ENCODE measurements at places on chromosomes 3 and 15.
A peak's percentile ranks its signal among the peaks of the same experiment; 100 is the strongest.

- peak; percentile 26 for DNase-seq
These were observed 485 bp downstream of the CELF6 start for GRCh38 chr15:72319360-72319984.

- no peak for DNase-seq
These were observed 31.8 kb downstream of the PCOLCE2 start for GRCh38 chr3:142857056-142857455.

DNA sequence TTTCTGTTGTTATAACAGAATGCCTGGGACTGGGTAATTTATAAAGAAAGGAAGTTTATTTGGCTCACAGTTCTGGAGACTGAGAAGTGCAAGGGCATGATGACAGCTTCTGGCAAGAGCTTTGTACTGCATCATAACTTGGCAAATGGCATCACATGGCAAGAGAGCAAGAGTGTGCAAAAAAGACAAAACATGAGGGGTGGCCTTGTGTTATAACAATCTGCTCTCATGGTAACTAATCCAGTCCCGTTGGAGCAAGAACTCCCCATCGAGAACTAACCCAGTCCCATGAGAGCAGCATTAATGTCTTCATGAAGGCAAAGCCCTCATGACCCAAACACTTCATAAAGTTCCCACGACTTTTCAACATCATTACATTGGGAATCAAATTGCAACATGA, 23.2 kb downstream of the SCN11A start:
- no peak for DNase-seq

DNA sequence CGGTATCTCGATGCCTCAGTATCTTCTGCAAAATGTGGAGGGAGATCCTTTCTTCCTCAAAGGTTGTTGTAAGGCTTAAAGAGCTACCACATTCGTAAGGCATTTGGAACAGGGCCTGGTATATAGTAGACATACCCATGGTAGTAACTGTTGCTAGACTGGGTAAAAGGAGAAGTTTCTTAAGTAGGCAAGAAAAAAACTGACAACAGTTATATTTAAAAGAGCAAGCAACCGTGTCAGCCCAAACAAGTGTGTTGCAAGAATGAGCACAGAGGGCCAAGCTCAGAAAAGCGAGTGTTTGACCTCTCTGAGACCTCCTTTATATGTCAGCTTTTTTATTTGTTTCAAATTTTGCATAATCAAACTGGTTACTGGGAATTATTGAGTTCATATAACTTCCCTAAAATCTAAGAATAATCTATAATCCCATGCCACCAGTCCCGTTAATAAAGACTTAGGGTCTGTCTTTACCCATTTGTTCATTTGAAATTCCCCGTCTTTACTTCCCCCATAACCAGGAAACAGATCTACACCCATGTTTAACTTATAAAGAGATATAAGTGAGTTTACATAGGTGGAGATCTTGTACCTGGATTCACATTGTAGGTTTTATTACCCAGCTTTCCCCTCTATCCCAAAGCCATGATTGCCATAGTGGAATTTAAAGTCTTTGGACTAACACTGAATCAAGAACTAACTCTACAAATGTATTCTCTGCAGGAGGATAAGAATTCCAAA, 7.3 kb downstream of the B3GNT5 start:
- DNase-seq = no peak

DNA sequence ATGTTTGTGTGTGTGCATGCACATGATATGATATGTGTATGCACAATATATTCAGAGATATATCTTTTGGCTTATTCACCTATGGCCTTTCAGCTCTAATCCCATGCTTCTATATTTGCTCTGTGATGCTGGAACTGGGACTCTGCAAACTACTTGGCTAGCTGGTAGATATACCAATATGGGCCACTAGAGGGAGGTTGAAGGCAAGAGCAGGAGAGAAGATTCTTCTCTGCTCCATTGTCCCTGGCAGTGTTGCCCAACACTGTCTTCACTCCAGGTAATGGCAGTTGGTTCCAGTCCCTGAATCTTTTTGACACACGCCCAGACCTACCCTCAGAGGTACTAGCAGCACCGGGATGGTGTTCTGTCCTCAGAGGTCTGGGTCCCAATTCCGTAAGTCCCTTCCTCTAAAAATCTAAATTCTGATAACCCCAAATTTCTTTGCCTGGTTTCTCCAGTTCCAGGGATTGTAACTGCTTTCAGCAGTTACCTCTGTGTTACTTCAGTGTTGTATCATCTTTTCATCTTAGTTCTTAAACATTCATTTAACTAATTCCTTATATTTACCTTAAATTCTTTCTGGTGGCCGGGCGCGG, 44.7 kb downstream of the GTPBP8 start:
- DNase-seq = peak; percentile 23

GRCh38 chr15:71713191-71713809, 97.1 kb upstream of the NR2E3 start:
- DNase-seq = no peak

GRCh38 chr3:171614318-171614921, 154.2 kb upstream of the TNIK start:
- DNase-seq = peak; percentile 10

- DNase-seq = no peak
These were observed 723.5 kb upstream of the SGO1 start for GRCh38 chr3:20909511-20909910.

DNA sequence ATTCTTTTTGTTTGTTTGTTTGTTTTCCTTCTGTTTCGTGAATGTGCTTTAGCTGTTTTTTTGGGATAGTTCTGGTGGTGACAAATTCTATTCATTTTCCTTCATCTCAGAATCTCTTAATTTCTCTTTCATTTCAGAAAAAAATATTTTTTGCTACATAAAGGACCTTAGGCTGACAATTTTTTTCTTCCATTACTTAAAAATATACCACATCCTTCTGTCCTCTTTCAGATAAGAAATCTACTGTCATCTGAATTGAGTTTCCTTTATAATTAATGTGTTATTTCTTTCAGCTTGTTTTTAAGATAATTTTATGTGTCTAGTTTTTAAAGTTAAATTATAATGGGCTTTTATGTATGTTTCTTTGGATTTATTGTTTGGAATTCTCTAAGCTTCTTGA, 47.6 kb downstream of the IL16 start:
- DNase-seq = no peak

- no peak for DNase-seq
These were observed 96.2 kb downstream of the CORO2B start for GRCh38 chr15:68674975-68675374.

DNA sequence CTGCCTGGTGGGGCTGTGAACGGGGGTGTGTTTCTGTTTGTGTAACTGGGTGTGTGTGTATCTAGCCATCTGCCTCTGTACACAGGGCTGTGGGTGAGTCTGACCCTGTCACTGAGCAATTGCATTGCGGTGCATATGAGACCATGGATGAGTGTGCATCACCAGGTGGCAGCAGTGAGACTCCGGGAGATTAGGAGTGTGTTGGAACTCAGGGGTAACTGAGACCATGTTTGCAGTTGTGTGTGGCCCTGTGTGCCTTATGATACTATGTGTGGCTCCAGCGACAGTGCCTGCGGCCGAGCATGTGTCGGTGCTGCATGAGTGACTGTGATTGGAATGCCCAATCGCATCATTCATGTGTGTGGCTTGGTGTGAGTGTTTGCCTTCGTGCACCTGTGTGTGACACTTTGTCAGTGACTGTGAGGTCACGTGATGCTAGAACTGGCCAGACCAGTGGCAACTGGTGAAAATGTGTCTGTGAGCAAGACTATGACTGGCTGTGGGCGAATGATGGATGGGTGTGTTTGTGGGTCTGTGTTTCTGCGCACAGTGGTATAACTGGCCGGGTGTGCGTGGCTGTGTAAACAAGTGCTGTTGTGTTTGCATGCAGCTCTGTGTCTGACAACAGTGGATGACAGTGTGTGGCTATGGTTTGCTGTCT, 14.0 kb downstream of the VILL start:
- DNase-seq = peak; percentile 42

DNA sequence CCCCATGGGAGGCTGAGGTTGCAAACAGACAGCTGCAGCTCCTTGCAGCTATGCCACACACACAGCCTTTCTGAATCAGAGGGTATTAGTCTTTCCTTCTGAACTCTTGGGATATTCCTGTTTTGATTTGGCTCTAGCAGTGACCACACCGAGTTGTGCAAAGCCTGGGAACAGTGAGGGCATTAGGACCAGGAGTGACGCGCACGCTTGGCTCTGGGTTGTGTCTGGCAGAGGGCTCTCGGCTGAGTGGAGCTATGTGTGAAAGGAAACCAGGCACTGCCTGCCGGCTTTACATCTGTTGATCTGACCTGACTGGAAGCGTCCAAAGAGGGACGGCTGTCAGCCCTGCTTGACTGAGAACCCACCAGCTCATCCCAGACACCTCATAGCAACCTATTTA, at the start of gene GALNT15:
TSS of gene GALNT15 (plus strand) at position 292 of the 400 bp plus-strand sequence. CDS start 472 bp downstream, outside the sequence.
- no peak for DNase-seq

GRCh38 chr15:40930430-40931299, 1.5 kb downstream of the DLL4 start:
- DNase-seq = no peak

- no peak for DNase-seq
These were observed 35.8 kb upstream of the THRB start for GRCh38 chr3:24530471-24530870.

DNA sequence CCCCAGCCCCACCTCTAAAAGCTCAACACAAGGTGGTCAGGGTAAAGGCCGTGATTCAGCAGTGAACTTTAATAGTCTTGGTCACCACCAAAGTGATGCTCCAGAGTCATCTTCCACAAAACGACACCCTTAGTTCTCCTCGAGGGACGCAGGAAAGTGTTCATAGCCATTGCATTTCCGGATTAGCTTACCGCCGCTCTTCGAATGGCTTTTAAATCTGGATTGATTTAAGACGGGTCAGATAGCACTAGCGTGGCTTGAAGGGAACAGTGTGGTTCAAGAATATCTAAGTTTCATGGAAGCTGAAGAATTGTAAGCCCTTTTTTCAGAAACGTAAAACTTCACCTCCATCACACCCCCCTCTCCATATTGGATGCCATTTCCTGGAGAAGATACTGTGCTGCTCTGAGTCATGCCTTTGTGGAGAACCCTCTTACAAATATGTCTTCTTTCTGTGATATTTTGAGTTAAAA, 829 bp downstream of the RNF7 start:
- peak; percentile 7 for DNase-seq

DNA sequence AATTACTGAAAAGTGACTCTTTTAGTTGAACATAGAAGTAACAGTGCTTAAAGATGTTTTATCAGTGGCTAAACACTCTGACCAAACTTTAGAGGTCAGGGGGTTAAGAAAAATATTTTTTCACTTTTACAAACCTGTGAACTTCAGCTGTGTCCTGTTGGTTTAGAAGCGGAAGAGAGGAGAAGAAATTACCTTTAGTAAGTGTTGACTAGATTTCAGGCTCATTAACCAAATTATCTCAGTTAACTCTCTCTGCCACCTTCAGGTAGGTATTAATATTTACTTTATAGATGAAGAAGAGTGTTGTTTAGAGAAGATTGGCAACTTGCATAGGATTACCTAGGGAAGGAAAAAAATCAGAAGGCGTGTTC, 151.9 kb upstream of the CMC1 start:
- DNase-seq = no peak

- DNase-seq = no peak
These were observed 373.3 kb downstream of the GAP43 start for GRCh38 chr3:115996420-115997108.

GRCh38 chr3:181966393-181966792, 254.7 kb downstream of the SOX2 start:
- no peak for DNase-seq

DNA sequence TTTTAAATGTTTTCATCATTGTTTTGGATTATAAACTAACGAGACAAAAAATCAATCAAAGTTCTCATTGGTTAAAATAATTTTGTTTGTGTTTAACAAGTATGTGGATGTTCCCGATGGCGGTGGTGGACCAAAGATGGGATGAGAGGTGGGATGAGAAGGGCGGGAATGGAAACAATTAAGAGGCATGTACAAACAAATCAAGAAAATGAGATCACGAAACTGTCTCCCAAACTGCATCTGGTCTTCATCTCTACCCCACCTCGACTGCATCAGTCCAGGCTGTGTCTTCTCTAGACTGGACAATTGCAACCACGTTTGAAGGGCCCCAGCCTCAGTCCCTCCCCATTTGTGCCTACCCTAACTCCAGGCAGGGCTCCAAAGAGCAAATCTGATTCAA, 56.1 kb downstream of the SLC12A8 start:
- no peak for DNase-seq

DNA sequence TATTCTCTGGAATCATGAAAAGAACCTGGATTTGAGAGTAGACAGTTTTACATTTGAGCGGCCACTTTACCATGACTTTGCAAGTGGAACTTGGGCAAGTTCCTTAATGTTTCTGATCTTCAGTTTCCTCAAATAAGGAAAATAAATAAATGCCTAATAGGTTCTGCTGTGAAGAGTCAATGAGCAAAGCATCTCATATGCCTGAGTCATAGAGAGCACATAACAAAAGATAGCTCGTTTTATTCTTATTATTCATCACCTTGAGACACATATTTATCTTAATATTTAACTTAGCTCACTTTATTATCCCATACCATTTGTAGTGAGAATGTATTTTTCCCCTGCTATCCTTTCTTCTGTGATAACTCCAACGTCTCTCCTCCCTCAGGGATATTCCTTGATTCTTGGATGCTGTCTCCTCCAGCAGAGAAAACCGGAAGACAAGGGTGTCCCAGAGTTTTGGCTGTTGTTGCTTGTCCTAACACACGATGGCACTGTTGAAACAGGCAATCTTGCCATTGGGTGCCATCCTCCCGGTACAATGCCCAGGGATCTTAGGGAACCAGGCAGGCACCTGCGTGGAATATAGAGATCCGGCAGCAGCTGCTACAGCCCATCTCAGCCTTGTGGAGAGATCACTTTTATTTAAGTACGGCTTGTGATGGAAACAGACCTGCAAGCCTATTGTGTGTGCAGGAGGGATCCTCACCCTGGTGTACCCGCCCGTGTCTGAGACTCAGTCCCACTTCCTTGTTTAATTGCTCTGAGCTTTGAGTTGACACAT, 33.3 kb upstream of the VPS33B start:
- peak; percentile 11 for DNase-seq

GRCh38 chr3:55458181-55458790, 28.8 kb downstream of the WNT5A start:
- DNase-seq = no peak

- no peak for DNase-seq
These were observed 200.6 kb upstream of the ROBO1 start for GRCh38 chr3:79968418-79968817.

- DNase-seq = no peak
These were observed 164.6 kb downstream of the GMNC start for GRCh38 chr3:190697901-190698300.

DNA sequence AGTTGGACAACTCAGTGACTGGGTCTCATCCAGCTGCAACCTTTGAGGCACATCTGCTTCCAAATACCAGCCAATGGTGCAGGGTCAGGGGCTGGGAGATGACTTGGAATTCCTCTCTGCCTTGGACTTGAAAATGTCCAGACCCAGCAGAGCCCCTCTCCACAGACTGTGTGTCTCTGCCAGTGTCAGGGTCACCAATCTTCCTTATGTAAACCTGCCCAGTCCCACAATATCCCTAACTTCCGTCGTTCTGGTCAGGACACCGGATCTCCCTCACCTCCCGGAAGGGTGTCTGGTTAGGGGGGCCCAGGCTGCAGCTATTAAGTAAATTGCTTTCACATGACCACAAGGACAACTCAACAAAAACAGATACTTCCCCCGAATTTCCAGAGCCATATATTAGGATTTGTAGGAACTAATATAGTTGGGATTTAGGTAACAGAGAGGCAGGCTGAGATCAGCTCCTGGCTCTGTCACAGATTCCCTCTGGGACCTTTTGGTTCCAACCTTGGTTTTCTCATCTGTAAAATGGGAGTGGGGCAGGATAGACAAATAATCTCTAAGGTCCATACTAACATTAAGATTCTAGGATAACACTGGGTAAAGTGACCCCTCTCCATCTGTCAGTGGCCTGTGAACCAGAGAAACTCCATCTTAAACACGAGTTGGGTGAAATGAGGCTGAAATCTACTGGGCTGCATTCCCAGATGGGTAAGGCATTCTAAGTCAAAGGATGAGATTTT, 30.8 kb downstream of the IGDCC3 start:
- no peak for DNase-seq
